Cortex of kidney (tissue), 1 donor: ENCODE measurements at places on chromosomes 6 and 20.

DNA sequence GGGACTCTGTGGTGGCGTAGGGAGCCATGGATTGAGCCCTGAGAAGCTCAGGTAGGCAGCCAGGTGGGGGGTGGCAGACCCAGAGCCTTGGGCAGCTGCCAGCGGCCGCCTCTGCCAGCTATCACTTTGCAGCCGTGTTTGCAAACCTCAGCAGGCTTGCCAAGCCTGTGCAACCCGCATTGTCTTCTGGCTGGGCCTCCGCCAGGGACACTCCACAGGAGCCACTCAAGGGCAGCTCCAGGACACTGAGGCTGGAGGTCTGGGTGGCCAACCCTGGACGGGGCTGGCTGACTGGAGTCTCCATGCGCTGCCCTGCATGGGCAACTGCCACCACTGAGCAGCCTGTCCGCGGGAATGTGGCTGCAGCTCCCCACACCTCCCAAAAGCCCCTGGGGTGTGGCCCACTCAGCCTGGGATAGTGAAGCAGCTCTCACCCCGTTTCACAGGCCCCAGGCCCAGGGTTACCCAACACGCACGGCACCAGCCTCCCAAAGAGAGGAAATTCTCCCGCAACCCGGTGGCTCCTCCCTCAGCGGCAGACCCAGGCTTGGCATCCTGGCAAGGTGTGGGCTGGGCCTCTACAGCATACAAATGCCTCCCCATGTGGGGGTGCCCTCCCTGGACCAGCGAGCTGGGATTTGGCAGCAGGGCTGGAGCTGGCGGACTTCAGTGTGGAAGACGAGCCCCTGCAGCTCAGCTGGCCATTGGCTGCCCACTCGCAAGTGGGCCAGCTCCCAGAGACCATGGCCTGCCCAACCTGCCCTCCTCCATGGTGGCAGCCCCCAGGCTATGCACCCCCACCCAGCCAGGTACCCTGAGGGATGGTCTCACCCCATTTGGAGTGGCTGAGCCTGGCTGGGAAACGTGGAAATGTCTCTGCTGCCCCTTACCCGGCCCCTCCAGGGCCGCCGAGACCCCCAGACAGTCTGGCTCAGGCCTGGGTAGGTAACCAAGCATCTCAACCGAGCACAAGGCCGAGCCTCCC lies 2.9 kb downstream of the CHRNA4 start:
- no peak for DNase-seq

GRCh38 chr6:165753506-165753905 lies 90.5 kb upstream of the PDE10A start:
- DNase-seq = no peak

DNA sequence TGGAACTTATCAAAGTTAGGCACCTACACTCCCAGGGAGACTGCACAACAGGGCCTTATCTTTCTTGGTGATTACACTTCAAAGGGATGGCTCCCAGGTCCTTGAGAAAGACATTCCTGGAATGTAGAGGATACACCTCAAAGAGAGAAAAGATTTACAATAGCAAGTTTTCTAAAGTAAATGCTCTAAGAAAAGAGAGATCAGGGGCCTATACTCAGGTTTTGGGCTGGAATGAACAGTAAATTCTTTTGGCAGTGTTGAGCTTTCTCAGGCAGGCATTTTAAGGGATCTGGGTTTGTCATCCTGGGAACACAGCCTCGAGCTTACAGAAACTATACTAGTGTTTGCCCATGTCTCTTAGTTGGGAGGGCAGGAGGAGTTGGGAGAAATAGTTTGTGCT lies 31.7 kb upstream of the ME1 start:
- DNase-seq = no peak

GRCh38 chr6:78611886-78612480 lies 255.4 kb upstream of the IRAK1BP1 start:
- DNase-seq = no peak

DNA sequence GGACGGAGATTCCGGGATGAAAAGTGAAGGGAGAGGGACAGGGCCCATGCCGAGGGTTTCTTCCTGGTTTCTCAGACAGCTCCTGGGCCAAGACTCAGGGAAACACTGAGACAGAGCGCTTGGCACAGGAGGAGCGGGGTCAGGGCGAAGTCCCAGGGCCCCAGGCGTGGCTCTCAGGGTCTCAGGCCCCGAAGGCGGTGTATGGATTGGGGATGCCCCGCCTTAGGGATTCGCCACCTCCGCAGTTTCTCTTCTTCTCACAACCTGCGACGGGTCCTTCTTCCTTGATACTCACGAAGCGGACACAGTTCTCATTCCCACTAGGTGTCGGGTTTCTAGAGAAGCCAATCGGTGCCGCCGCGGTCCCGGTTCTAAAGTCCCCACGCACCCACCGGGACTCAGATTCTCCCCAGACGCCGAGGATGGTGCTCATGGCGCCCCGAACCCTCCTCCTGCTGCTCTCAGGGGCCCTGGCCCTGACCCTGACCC lies 55.0 kb upstream of the HLA-A start:
- DNase-seq = no peak

- DNase-seq = no peak
These were observed 80.3 kb upstream of the HMGCLL1 start for GRCh38 chr6:55659304-55659703.

DNA sequence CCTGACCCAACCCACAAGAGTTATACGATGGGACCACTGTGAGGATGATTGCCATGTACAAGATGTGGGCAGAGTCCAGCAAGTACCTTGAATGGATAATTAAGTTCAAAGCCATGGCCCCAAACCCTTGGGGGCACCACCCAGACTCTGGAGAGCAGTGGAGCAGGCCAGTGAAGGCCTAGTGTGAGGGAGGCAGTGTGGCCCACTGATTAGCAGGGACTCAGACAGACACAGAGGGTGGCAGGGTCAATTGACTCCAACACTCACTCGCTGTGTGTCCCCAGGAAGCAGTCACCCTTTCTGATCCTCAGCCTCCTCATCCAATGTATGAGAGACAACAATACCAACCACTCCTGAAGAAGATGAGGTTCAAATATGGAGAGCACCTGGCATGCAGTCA lies 1.7 kb upstream of the BPIFA1 start:
- DNase-seq = no peak

- DNase-seq = no peak
These were observed 727 bp downstream of the MRS2 start for GRCh38 chr6:24403501-24403824.

- DNase-seq = no peak
These were observed 15.0 kb downstream of the EXOC2 start for GRCh38 chr6:677919-678318.

DNA sequence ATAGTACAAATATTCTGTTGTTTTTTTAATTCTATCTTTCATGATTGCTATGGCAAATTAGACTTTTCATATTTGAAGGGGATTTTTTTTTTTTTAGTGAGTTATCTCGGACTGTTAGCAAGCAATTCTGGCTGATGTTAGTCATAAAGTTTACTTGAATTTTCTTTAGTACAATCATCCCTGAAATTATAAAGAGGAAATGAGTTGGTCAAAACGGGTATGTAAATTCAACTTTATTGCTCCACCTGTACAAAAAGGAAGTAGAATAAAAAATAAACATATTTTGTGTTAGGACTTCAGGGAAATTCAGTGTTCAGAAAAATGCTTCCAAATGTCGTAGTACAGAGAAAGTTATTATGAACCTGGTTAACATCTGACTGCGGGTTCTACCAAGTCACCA lies 40.3 kb downstream of the PPP1R14C start:
- no peak for DNase-seq

DNA sequence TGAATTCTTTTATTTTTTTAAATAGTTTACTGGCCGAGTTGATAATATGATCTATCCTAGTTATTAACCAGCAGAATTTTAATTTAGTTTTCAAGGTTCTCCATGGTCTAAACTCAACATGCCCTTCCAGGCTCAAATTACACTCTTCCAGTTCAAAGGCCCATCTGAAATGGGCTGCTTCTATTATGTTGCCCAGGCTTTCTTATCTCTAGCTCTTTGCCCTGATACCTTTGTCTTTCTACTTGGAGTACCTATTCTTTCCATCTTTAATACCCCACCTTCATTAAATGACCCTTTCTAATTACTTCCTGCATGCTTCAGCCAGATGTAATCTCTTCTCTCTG lies 541.2 kb upstream of the FLRT3 start:
- no peak for DNase-seq

- no peak for DNase-seq
These were observed 59.9 kb upstream of the TMEM30A start for GRCh38 chr6:75344455-75344854.

GRCh38 chr20:1663917-1664316 lies 6.3 kb upstream of the SIRPG start:
- DNase-seq = no peak

DNA sequence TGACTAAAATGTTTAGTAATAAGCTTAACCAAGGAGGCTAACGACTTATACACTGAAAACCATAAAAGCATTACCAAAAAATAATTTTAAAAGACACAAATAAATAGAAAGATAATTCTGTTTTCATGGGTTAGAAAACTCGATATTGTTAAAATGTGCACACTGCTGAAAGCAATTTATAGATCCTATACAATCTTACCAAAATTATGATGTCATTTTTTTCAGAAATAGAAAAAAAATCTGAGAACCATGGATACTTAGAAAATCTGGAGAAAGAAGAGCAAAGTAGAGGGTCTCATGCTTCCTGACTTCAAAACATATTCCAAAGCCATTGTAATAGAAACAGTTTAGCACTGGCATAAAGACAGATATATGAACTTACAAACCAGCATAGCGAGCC lies 46.6 kb downstream of the HCRTR2 start:
- DNase-seq = no peak

DNA sequence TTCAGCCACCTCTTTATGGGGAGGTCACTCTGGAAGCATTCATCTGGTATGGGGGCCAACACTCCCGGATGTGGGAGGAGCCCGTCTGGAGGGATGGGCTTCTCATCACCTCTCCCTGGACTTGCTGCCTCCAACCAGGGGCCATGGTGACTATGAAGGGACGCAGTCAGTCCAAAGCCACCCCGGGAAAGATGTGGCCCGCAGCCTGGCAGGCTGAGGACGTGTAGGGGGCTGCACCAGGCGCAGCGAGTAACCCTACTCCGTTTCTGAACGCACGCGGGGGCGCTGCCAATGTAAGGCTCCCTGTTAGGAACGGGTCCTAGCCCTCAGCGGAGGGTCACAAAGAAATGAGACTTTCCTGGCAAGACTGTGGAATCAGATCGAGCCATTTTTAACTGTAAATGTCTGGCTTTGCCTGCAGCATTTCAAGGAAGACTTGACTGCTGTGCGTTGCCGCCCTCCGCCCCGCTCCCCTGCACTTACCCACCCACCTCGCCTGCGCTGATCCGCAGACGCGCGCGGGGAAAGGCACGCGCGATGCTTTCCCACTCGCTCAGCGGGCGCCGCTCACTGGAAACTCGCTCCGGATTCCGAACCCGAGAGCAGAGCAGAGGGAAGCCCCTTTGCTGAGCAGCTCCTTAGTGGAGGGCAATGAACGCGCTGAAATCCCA lies 55.1 kb downstream of the IL20RA start:
- DNase-seq = no peak

DNA sequence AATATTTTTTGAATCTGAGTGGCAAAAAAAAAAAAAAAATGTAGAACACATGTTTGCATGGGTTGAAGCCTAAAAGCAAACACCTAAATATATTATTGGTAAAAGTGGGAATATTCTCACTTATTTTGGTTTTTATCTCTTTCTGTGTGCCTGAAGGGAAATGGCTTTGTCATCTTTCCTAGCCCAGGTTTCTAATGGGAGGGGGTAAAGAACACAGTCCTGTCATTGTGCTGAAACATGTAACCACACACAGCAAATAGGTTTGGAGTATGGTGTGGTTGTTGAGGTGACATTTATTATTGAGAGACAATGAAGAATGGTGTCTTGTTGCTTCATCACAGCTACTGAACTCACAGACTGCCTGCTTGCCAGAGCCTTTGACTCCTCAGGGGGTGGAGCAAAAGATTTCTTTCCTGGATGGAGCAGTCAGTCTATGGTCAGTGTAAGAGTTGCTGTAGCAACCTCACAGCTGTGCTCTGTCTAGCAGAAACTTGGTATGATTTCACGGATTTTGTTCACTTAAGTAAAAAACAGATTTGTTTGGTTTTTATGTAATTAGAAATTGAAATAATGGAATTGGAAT lies 70.2 kb downstream of the CEP57L1 start:
- no peak for DNase-seq

DNA sequence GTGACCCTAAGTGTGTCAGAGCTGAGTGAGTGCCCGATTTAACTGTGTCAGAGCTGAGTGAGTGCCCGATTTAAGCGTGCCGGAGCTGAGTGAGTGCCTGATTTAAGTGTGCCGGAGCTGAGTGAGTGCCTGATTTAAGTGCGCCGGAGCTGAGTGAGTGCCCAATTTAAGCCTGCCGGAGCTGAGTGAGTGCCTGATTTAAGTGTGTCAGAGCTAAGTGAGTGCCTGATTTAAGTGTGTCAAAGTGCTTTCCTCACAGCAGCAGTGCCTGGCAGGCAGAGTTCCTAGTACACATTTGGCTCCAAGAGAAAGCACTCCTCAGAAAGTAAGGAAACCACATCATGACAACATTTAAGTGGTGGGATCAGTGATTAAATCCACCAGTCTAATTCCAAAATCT lies 13.2 kb downstream of the SERAC1 start:
- DNase-seq = no peak

DNA sequence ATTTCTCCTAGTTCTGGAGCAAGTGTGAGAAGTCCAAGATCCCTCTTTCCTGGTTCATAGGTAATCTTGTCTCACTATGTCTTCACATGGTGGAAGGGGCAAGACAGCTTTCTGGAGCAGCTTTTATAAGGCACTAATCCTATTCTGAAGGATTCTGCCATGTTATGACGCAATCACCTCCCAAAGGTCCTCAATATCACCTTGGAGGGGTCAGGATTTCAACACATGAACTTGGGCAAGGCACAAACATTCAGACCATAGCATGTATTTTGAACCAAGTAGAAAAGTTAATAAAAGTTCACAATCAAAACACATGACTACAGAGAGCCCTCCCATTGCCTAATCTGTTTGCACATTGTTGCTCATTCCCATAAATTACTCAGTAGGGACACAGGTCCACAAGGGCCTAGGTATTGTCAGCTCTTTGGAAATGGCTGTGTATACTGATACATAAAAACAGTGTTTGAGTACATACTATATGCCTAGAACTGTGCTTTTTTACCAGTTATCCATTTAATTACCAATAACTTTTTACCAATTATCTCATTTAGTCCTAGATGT lies 11.3 kb upstream of the TRDN start:
- DNase-seq = no peak

- no peak for DNase-seq
These were observed 202.3 kb downstream of the OGFRL1 start for GRCh38 chr6:71490876-71491275.

- DNase-seq = no peak
These were observed 29.4 kb downstream of the LRP11 start for GRCh38 chr6:149834513-149835481.

DNA sequence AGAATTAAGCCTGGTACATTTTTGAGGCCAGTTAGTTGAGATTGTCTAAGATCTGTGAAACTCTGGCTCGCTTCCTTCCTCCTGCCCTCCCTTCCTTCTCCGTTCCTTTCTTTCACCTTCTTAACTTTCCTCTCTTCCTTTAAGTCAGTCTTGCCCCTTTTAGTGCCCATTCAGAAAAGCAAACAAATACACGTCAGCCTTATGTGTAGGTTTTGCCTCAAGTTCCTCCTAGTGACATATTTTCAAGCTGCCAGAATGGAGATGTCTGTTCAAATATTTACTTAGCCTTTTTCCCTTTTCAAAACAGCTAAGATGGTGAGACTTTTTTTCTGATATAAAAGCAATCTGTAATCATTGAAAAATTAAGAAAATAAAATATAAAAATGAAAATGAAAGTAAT lies 178.4 kb downstream of the FARS2 start:
- no peak for DNase-seq

- no peak for DNase-seq
These were observed 122.9 kb downstream of the MAP7 start for GRCh38 chr6:136427378-136427717.
